ENCODE measurements at places on chromosomes 3 and 15. TPM values are rescaled to one million over a fixed set of nuclear protein-coding genes. Genes with fewer than 3 reads are reported as not detected.

TTC21A gene
- 9.2 TPM for total RNA-seq

SLC30A4 gene
- 39.1 TPM for total RNA-seq

OSTN gene
- total RNA-seq: not detected

POPDC2 gene
- total RNA-seq: 6.7 TPM

GPR160 gene
- total RNA-seq: 200 TPM

GOLGA6L7 gene
- total RNA-seq: not detected

CCDC13 gene
- total RNA-seq: 1.4 TPM

TLR9 gene
- not detected for total RNA-seq

DNA sequence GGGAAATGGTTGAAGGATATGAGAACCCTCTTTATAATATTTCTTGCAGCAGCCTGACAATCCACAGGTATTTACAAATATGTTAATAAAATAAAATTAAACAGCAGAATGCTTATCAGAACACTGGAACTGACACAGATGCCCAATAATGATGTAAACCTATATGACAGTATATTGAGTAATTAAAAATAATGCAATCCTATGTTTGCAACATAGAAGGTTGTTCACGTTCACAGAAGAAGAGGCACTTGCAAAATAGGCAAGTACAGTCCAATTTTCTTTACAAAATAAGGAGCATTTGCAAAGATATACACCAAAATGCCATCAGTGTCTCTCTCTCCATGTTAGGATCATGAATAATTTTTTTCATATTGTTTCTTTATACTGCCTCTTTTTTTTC is 397.0 kb upstream of the WNT5A start:
- no peak overlapping the region for H3K27ac ChIP-seq
- no peaks in the 10 kb centered on the region for H3K27me3 ChIP-seq
- no peaks in the 10 kb centered on the region for H3K4me1 ChIP-seq
- H3K4me3 ChIP-seq: no peak overlapping the region
- H3K36me3 ChIP-seq: no peaks in the 10 kb centered on the region
- DNase-seq: no peak

DNA sequence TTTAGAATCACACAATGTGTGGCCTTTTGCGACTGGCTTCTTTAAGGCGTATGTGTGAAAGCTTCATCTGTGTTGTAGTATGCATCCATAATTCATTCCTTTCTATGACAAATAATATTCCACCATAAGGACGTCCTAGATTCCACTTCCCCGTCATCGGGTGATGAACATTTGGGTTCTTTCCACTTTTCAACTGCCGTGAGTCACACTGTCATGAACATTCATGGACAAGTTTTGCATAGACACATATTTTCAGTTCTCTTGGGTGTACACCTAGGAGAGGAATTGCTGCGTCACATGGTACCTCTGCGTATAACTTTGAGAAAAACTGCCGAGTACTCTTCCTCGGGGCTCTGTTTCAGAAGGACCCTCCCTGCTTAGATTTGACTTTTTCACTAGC is 97.3 kb downstream of the TOP2B start:
- H3K27me3 ChIP-seq: no peaks in the 10 kb centered on the region
- DNase-seq: no peak
- H3K36me3 ChIP-seq: no peaks in the 10 kb centered on the region
- H3K4me3 ChIP-seq: no peak overlapping the region

- no peak for DNase-seq
- no peaks in the 10 kb centered on the region for H3K27me3 ChIP-seq
- H3K27ac ChIP-seq: no peak overlapping the region
- no peaks in the 10 kb centered on the region for H3K4me1 ChIP-seq
- no peaks in the 10 kb centered on the region for H3K36me3 ChIP-seq
Measured at GRCh38 chr15:48395521-48396011, 64.3 kb downstream of the DUT start.

GRCh38 chr15:64950888-64951287 is 38.8 kb downstream of the SPG21 start:
- no peaks in the 10 kb centered on the region for H3K4me1 ChIP-seq
- no peak overlapping the region for H3K27ac ChIP-seq
- DNase-seq: no peak
- H3K27me3 ChIP-seq: no peaks in the 10 kb centered on the region

GRCh38 chr3:94049267-94049666 is 13.4 kb downstream of the DHFR2 start:
- H3K36me3 ChIP-seq: no peaks in the 10 kb centered on the region
- no peak overlapping the region for H3K27ac ChIP-seq
- DNase-seq: no peak
- H3K4me3 ChIP-seq: no peak overlapping the region

Measured in Peyer's patch (tissue), 4 donors.